CD4-positive, alpha-beta memory T cell (primary cell): ENCODE measurements at places on chromosomes 11 and 22.

DNA sequence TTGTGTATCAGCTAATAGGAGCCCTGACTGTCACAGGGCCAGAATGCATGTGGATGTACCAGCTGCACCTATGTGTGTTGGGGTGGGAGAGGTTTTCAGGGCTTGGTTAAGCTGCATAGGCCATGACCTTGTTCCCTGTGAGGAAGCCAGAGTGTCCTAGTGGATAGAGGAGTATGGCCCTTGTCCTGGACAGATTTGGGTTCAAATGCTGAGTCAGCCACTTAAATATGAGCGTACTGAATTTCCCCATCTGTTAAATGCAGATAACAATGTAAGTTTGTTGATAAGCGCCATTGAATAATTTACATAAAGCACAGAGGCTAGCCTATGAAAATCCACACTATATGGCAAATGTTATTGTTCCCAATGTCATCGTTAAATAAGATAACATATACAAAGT, 74.4 kb downstream of the PANX1 start:
- DNase-seq, result no peak
- H3K27ac ChIP-seq, result no peak overlapping the region
- no peaks in the 10 kb centered on the region for H3K36me3 ChIP-seq

DNA sequence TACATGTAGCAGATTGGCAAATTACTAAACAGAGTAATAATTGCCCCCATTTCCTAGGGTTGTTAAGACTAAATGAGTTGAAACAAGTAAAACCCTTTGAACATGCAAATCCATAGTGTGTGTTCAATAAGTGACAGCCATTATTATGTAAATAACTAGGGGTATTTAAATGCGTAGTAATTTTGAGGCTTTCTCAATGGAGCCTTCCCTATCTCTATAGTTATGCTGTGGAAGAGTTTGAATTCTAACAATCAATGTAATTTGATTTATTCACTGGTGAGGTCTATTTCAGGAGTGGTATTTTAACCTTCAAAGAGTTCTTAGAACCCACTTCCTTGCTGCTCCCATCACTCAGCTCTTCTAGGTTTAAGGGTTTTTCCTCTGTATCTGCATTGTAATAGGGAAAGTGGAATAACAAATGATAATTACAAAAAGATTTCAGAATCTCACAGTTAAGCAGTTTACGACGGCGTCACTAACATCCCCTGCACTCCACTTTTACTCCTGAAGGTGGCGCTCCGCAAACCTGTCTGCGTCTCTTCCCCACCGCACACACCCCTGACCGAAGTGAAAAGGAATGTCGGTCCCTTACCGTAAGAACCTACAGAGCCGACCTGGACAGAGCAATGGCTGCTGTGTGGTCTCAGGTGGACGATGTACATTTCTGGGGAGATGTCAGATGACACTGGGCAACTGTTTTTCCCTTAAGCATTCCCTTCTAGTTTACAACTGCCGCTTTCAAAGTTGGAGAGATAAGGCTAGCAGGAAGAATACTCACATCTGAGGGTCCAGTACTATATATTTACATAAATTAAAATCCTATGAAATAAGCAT, 80.8 kb downstream of the ZC3H12C start:
- no peaks in the 10 kb centered on the region for H3K27me3 ChIP-seq
- no peak overlapping the region for H3K4me3 ChIP-seq
- peak; percentile 48 for DNase-seq
- no peak overlapping the region for H3K27ac ChIP-seq
- H3K4me1 ChIP-seq, result no peaks in the 10 kb centered on the region

DNA sequence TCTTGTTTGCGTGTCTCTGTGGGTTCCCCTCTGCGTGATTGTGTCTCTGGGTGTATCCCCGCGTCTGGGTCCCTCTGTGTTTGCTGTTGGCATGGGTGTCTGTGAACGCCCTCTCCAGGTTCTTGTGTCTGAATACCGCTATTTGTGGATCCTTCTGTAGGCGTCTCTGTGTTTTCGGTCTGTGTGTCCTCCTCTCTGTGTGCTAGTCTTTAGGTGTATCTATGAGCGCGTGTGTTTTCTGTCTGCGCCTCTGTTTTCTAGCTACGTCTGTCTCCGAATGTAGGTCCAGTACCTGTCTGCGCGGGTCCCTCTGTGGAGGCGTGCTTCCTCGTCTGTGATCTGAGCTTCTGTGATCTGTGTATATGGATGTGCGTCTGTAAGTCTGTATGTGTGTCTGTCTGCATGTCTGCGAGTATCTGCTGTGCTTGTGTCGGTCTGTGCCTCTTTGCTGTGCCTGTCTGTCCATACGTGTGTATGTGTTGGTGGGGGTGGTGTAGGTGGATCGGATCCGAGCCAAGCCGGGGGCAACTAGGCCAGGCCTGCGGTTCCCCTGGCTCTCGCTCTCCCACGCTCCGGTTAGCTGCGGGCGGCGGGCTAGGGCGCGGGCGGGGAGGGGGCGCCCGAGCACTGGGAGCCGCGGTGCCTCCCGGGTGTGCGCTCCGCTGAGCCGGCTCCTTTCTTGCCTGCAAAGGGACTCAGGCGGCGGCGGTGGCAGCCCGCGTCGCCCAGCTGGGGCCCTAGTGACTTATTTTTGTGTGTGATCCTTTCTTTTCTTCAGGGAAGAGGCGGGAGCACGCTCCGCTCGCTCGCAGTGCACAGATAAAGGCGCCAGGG, 105.3 kb upstream of the E2F8 start:
- no peak for DNase-seq
- H3K36me3 ChIP-seq, result no peaks in the 10 kb centered on the region
- H3K4me1 ChIP-seq, result no peaks in the 10 kb centered on the region
- H3K27me3 ChIP-seq, result peaks cover 12% of the 10 kb centered on the region
- no peak overlapping the region for H3K27ac ChIP-seq

DNA sequence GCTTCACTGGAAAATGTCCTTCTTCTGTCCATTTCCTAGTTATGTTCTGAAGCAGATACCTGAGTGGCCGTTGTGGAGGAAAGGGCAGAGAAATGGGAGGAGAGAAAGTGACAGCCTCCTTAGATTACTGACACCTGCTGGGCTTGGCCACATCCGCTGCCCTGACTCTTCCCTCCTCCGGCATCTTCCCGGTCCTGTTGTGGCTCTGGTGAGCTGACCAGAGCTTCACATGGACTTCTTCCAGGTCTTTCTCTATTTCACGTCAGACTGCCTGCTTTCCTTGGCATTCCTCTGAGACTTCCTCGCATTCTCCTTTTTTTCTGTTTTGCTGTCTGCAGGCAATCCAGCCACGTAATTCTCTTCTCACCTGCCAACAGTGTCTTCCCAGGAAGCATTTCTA, 138.7 kb upstream of the E2F8 start:
- no peak for DNase-seq
- H3K27ac ChIP-seq, result no peak overlapping the region
- H3K27me3 ChIP-seq, result no peaks in the 10 kb centered on the region
- no peaks in the 10 kb centered on the region for H3K4me1 ChIP-seq
- no peak overlapping the region for H3K4me3 ChIP-seq

DNA sequence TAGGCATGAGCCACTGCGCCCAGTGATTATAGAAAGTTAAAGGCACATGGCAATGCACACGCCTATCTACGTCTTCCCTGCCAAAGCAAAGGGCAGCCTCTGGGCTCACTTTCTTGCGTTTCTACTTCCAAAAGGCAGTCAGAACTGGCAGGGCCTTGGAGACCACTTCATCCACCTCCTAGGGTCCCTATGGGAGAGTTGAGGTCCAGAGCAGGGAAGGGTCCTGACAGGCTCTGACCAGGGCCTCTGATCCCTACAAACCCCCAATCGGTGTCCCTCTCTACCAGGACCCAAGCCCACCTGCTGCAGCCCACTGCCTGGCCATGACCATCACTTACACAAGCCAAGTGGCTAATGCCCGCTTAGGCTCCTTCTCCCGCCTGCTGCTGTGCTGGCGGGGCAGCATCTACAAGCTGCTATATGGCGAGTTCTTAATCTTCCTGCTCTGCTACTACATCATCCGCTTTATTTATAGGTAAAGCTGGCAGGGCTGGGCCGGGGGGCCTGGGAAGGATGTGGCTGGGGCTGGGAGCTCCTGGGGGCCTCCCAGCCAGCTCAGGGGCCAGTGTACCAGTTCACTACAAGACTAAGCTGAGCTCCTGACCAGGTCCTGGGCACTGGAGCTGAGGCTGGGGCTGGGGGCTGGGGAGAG, 1.5 kb downstream of the BEST1 start:
- H3K4me1 ChIP-seq, result peaks cover 10% of the 10 kb centered on the region
- DNase-seq, result no peak
- peaks cover 6% of the 10 kb centered on the region for H3K27me3 ChIP-seq
- H3K36me3 ChIP-seq, result no peaks in the 10 kb centered on the region
- no peak overlapping the region for H3K4me3 ChIP-seq

- no peak overlapping the region for H3K27ac ChIP-seq
- H3K36me3 ChIP-seq, result no peaks in the 10 kb centered on the region
- no peaks in the 10 kb centered on the region for H3K27me3 ChIP-seq
- no peak overlapping the region for H3K4me3 ChIP-seq
- H3K4me1 ChIP-seq, result peaks cover 6% of the 10 kb centered on the region
- DNase-seq, result no peak
These were observed 992 bp downstream of the LRFN4 start for GRCh38 chr11:66857927-66858185.

- no peaks in the 10 kb centered on the region for H3K36me3 ChIP-seq
- DNase-seq, result no peak
- H3K27ac ChIP-seq, result no peak overlapping the region
- H3K4me3 ChIP-seq, result no peak overlapping the region
- H3K4me1 ChIP-seq, result no peaks in the 10 kb centered on the region
These were observed 9.5 kb upstream of the GNAZ start for GRCh38 chr22:23060612-23061400.

GRCh38 chr11:115450519-115450918, 53.7 kb downstream of the CADM1 start:
- H3K4me3 ChIP-seq, result no peak overlapping the region
- H3K4me1 ChIP-seq, result no peaks in the 10 kb centered on the region

GRCh38 chr11:79262221-79262620, 178.6 kb downstream of the TENM4 start:
- H3K27ac ChIP-seq, result no peak overlapping the region
- H3K4me3 ChIP-seq, result no peak overlapping the region
- no peaks in the 10 kb centered on the region for H3K27me3 ChIP-seq
- no peaks in the 10 kb centered on the region for H3K4me1 ChIP-seq
- no peak for DNase-seq
- H3K36me3 ChIP-seq, result no peaks in the 10 kb centered on the region

- peak; percentile 12 for DNase-seq
- H3K4me1 ChIP-seq, result peaks cover 12% of the 10 kb centered on the region
- no peak overlapping the region for H3K27ac ChIP-seq
- H3K4me3 ChIP-seq, result no peak overlapping the region
- H3K27me3 ChIP-seq, result no peaks in the 10 kb centered on the region
- no peaks in the 10 kb centered on the region for H3K36me3 ChIP-seq
These were observed 212.4 kb upstream of the SESN3 start for GRCh38 chr11:95443386-95443785.

- no peak overlapping the region for H3K4me3 ChIP-seq
- no peaks in the 10 kb centered on the region for H3K27me3 ChIP-seq
- H3K27ac ChIP-seq, result no peak overlapping the region
- H3K4me1 ChIP-seq, result no peaks in the 10 kb centered on the region
These were observed 5.9 kb upstream of the TRMU start for GRCh38 chr22:46329616-46330015.

GRCh38 chr22:24965822-24966626, 13.5 kb downstream of the KIAA1671 start:
- no peak overlapping the region for H3K4me3 ChIP-seq
- H3K36me3 ChIP-seq, result no peaks in the 10 kb centered on the region
- no peak overlapping the region for H3K27ac ChIP-seq
- DNase-seq, result no peak

DNA sequence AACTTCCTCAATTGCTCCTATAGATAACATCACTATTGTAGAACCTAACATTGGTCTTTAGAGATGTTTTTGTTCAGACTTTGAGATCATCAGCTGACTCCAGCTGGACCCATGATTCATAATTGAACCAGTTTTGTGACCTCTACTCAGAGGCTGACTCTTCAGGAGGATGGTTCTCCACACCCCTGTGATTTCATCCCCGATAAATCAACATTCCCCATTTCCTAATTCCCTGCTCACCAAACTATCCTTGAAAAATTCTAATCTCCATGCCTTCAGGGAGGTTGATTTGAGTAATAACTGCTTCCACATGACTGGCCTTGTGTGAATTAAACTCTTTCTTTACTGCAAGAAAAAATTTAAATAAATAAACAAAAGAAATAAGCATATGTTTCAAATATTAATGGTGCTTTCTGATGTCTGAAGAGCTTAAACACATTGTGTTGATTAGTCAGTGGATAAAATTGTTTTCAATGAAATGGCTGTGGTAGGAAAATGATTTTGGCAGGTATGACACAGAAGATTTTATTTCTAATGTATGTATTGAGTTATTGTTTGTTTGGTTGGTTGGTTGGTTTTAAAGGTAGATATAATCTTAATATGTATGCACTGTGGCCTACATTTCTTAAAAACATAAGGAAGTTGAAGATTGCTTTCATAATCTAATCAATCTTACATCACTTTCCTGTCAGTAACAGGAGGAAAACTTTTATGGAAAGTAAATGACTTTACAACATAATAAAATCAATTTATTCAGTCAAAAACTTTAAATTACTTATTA, 427.9 kb upstream of the CCDC179 start:
- no peak overlapping the region for H3K27ac ChIP-seq
- no peak overlapping the region for H3K4me3 ChIP-seq
- no peaks in the 10 kb centered on the region for H3K36me3 ChIP-seq
- DNase-seq, result no peak
- no peaks in the 10 kb centered on the region for H3K4me1 ChIP-seq

GRCh38 chr11:108115500-108116140, 5.7 kb upstream of the ACAT1 start:
- peaks cover under 1% of the 10 kb centered on the region for H3K4me1 ChIP-seq
- no peaks in the 10 kb centered on the region for H3K36me3 ChIP-seq
- no peak overlapping the region for H3K4me3 ChIP-seq
- no peaks in the 10 kb centered on the region for H3K27me3 ChIP-seq
- H3K27ac ChIP-seq, result no peak overlapping the region
- DNase-seq, result no peak

GRCh38 chr22:24827296-24827695, 21.3 kb downstream of the SGSM1 start:
- no peak for DNase-seq
- no peak overlapping the region for H3K27ac ChIP-seq
- no peaks in the 10 kb centered on the region for H3K36me3 ChIP-seq
- H3K27me3 ChIP-seq, result no peaks in the 10 kb centered on the region
- H3K4me1 ChIP-seq, result no peaks in the 10 kb centered on the region

- no peak for DNase-seq
- H3K27ac ChIP-seq, result no peak overlapping the region
- no peaks in the 10 kb centered on the region for H3K4me1 ChIP-seq
- H3K36me3 ChIP-seq, result no peaks in the 10 kb centered on the region
- no peak overlapping the region for H3K4me3 ChIP-seq
- H3K27me3 ChIP-seq, result no peaks in the 10 kb centered on the region
These were observed 12.3 kb downstream of the MYRF start for GRCh38 chr11:61764606-61765260.

DNA sequence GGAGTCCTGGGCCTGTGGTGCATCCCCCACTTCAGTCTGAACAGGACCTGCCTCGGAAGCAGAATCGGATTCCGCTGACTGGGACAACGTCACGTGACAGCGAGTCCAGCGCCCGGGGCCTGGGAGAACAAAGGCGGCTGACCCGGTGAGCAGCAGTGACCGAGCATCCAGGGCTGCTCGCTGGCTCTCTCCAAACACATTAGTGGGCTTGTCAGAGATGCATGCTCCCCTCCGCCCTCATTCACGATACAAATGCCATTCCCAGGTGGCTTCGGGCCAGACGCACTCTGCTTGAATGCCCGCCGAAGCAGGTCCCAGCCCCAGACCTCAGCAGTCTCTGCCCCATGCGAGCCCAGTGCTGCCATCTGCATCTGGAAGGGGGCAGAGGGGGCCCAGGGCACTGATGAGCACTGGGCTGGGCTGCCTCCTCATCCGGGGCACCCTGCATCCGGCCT, 91.0 kb downstream of the WNT7B start:
- no peak overlapping the region for H3K4me3 ChIP-seq
- no peaks in the 10 kb centered on the region for H3K27me3 ChIP-seq
- no peak for DNase-seq
- H3K4me1 ChIP-seq, result no peaks in the 10 kb centered on the region
- no peak overlapping the region for H3K27ac ChIP-seq
